H7 (cell line): ENCODE measurements at places on chromosomes 4 and X.

DNA sequence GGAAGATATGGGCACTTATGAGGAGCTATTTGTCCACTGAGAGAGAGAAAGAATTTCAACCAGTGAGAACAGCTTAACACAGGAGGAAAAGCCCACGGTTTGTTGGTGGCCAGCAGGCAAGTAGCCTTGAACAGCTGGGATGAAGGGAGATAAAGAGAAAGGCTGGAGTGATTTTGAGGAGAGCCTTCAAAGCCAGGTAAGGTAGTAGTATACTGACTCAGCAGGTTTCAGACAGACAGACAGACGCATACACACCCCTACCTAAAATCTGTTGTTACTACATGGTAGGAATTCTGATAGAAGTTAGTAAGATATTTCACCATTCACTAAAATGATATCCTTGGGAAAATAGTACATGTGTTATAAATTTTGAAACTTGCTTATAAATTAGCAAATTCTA is 60.5 kb downstream of the SEC24D start:
- no peak for DNase-seq

DNA sequence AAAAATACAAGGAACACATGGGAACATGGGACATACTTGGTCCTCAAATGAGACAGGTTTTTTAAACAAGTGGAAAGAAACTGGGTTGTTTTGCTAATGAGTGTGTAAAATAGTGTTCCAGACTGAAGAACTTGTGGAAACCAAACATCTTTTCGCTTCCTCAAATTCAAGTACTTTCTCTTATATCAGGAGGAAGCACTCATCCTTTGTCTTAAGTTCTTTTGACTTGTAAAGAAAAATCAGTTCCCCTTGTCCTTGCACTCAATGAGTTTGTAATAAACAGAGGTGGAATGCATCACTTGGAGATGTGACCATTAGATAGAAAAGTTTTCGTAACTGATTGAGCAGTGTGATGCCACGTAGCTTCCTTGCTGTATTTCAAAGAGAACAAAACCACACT is 101.1 kb downstream of the PHOX2B start:
- no peak for DNase-seq

GRCh38 chr4:159420162-159421057 is 317.5 kb downstream of the RAPGEF2 start:
- DNase-seq: no peak

GRCh38 chrX:131543774-131544173 is at the start of gene OR13H1:
Gene OR13H1, plus strand, starts transcription at chrX:131544074. Its CDS starts 0 bp downstream, at chrX:131544074.
- no peak for DNase-seq

DNA sequence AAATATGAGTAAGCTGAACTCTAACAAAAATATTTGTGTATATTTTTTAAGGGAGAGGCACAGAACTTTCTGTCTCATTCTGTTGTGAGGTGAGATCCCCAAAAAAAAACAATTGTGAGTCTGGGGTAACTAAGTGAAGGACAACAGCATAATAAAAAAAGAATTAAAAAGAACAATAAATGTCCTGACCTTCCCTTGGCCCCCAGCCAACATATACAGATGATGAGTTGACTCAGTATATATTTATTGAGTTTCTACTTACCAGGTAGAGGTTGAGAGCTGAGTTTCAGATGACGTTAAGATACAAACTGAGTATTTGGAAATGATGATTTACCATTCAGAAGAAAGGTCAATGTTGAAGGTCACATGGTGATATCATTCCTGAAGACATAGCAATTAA is 239.5 kb downstream of the KCNIP4 start:
- DNase-seq: no peak

DNA sequence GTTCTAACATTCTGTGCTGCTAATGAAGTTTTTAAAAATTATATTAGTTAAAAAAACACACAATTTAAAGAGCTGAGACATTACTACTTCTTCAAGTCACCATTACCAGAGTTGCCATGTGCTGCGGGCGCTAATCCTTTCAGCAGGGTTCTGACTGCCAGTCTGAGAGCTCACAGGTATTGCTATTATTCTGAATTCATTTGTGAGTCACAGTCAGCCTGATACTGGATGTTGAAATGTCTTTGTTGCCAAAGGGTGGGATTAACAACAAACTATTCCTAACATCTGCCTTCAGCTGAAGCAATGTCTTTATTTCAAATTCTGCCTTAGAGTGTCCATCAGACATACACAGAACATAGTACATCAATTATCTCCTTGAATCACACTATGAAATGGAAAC is 197.1 kb upstream of the FGF13 start:
- no peak for DNase-seq

DNA sequence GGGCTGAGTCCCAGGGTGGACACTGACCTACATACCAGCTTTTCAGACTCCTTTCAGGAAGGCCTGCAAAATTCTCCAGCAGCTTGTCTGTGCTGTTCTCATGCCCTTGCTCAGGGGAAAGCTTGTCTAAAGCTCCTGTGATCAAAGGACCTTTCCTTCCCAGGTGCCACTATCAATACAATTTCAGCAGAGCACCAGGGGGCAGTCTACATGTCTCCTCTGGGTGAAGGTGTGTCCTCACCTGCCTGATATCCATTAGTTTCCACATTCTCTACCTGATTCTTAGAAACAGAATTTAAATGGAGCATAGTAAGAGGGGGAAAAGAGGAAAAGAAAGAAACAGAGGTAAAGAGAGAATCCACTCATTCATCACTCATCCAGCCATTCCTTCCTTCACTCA is 114.2 kb downstream of the PPARGC1A start:
- DNase-seq: no peak

GRCh38 chr4:88697141-88697540 is 488 bp downstream of the NAP1L5 start:
- peak; percentile 28 for DNase-seq

DNA sequence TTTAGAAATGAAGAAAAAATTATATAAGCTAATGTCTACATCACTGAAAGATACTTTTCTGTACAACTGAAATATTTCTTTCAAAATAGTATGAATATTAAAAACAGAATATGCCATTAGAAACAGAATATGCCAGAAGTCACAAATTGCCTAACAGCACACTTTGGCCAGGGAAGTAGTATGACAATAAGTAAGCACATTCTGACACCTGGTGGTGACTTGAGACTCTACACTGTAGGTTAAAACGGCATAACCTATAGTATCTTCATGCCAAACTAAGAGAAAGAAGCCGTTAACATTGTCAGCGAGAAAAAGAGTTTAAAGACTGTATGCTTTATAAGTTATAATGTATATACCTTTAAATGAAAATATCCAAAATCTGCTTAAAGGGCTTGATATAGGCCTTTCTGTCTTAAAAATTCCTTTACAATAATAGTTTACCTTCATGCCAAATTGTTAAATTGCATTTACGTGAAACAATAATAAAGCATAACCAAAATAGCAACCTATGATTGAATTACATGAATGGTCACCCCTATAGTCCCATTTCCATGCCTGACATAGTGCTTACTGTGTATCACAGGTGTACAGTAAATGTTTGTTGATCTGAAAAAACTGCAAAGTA is 32.8 kb downstream of the FAM13A start:
- peak; percentile 52 for DNase-seq

DNA sequence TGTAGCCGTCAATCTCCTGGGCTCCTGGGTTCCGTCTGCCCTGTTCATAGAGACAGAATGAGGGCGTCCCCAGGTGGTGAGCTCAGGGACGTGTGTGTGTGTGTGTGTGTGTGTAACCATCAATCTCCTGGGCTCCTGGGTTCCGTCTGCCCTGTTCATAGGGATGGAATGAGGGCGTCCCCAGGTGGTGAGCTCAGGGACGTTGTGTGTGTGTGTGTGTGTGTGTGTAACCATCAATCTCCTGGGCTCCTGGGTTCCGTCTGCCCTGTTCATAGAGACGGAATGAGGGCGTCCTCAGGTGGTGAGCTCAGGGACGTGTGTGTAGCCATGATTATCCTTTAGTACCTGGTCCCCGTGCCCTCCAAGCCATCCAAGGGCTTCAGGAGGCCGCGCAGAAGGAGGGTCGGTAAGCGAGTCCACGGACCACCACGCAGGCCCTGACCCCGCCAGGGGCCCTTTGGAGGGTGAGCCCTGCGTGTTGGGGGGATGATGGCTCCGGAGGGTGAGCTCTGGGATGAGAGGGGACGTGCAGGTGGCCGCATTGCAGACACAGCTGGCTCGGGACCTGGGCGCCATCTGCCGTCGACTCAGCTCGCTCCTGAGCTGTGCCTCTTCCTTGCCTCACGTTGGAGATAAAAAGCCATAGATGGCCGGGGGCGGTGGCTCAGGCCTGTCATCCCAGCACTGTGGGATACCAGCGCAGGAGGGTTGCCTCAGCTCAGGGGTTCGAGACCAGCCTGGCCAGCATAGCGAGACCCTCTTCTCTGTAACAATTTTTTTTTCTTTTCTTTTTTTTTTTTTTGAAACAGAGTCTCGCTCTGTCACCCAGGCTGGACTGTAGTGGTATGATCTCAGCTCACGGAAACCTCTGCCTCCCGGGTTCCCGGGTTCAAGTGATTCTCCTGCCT is 5.4 kb upstream of the GTPBP6 start:
- no peak for DNase-seq

- peak; percentile 26 for DNase-seq
Measured at GRCh38 chr4:23614284-23614892, 275.5 kb downstream of the PPARGC1A start.

GRCh38 chr4:127250577-127250976 is 382.2 kb upstream of the INTU start:
- DNase-seq: no peak

GRCh38 chrX:71128166-71128833 is 9.9 kb downstream of the MED12 start:
- DNase-seq: no peak

DNA sequence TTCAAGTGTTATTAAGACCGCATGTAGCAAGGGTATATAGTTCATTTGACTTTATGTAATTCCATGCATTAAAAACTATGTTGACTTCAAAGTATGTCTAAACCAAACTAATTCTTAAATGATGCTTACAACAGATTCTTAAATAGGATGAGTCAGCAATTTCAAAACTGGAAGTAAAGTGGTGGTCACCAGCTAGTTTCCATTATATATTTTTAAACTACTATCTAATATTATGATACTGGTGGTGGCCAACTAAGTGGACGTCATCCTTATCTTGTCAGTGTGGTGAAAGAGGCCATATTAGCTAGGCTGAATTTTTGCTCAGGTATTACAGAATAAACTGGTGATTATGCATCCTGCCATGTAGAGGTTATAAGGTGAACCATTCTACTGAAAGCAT is 1.2 kb downstream of the IL15 start:
- DNase-seq: no peak

DNA sequence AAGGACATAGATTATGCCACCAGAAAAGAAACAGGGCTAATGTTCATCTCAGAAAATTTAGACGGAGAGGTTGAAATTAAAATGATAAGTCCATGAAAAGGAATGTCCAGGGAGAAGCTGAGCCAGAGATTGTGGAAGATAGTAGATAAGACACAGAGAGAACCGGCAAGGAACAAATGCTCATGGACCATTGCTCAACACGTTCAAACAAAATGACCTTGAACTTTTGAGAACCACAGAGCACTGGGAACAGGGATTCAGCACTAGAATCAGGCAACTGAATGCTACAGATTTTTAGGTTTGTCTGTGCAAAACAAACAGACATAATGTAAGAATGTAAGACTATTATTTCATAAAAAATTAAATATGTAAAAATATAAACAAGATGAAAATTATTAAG is 206.3 kb downstream of the PDGFC start:
- DNase-seq: no peak

GRCh38 chr4:172011196-172011595 is 198.0 kb downstream of the GALNTL6 start:
- no peak for DNase-seq

- DNase-seq: no peak
Measured at GRCh38 chr4:173821876-173822275, 291.8 kb upstream of the HAND2 start.

DNA sequence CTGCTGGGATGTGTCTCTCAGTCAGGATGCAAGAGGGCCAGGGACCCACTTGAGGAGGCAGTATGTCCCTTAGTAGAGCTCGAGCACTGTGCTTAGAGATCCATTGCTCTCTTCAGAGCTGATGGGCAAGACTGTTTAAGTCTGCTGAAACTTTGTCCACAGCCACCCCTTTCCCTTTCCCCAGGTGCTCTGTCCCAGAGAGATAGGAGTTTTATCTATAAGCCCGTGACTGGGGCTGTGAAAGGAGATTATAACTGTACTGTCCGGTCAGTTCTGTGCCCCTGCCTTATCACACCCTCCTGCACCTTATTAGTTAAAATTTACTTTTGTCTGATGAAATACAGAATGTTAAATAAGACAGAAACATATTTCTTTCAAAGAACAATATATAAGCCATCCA is 378.4 kb downstream of the PABPC4L start:
- no peak for DNase-seq

- no peak for DNase-seq
Measured at GRCh38 chr4:10478621-10479020, 21.4 kb upstream of the ZNF518B start.

- peak; percentile 88 for DNase-seq
Measured at GRCh38 chr4:1794809-1795298, 1.8 kb downstream of the FGFR3 start.

GRCh38 chr4:33924239-33924638 is 2320.1 kb downstream of the ARAP2 start:
- no peak for DNase-seq

GRCh38 chr4:123403080-123403604 is 6.5 kb downstream of the SPRY1 start:
- DNase-seq: no peak

- no peak for DNase-seq
Measured at GRCh38 chr4:138070816-138071215, 171.3 kb downstream of the SLC7A11 start.

DNA sequence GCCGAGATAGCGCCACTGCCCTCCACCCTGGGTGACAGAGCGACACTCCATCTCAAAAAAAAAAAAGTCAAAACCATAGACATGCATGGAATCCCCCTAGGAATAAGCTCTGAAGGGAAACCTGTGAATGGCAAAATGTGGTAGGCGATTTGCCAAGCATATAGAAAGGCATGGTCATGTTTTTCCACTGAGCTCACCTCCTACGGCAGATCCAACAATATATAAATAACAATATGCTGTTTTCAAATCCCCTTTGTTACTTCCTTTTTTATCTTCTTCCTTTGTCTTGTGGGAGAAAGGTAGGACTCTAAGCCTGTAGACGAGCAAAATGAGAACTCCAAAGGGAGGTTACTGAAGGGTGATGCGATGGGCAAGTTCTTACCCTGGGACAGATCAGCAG is 219.0 kb downstream of the PALLD start:
- DNase-seq: peak; percentile 40

DNA sequence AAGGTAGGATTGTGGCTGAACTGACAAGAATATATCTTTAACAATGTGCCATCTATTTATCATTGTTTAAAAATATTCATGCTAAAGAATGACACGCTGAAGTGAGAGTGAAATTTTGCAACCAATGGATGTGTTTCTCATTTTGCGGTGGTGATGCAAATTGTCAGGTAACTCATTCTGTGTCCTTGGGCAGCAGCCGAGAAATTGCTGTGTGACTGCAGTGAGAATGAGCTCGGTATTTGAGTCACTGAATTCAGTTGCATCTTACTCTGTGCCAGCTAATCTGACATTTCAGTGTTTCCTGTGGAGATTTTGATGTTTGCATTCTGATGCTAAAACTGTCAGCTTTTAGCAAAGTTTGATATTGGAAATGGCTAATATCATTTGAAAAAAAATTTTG is 28.1 kb downstream of the MCUB start:
- DNase-seq: no peak
